ENCODE measurements at places on chromosomes 2 and 18.

DNA sequence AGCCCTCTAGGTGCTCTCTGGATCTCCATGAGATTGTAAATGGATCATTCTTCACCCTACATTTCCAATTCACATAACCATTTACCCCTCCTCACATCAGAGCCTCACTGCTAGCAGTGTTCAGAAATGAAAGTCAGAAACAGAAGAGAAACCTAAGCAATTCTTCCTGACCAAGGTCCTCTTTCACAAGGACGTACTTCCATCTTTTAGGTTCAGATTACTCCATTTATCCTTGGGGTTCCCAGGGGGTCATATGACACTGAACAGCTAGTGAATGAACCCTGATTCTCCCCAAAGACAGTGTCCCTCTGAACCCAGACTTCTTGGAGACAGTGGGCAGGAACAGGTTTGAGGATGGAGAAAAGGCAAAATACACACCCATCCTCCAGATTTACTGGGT is 12.9 kb upstream of the MARCO start:
- DNase-seq: no peak

- DNase-seq: no peak
These were observed 250.2 kb downstream of the LRRTM1 start for GRCh38 chr2:80054346-80054675.

DNA sequence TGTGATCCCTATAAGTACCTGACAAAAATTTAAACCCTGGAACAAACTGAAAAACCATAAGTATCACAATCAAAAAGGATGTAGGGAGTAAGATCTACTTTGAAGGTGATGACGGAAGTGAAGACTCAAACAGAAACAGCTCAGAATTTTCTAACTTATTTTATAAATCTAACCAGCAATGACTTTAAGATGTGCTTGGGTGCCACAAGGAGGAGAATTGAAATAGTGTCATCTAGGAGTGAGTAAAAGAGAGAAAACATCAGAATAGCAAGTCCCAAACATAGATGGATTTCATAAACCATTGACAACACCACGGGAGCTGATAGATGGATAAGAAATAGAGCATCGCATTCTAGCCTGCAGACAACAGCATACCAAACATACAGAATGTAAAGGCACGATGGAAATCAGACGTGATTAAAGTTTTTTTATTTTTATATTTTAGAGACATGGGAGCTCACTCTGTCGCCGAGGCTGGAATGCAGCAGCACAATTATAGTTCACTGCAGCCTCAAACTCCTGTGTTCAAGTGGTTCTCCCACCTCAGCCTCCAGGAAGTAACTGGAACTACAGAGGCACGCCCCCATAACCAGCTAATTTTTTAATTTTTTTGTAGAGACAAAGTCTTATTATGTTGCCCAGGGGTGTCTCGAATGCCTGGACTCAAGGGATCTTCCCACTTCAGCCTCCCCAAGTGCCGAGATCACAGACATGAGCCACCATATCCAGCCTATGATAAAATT is 36.9 kb downstream of the MAP3K19 start:
- DNase-seq: no peak

DNA sequence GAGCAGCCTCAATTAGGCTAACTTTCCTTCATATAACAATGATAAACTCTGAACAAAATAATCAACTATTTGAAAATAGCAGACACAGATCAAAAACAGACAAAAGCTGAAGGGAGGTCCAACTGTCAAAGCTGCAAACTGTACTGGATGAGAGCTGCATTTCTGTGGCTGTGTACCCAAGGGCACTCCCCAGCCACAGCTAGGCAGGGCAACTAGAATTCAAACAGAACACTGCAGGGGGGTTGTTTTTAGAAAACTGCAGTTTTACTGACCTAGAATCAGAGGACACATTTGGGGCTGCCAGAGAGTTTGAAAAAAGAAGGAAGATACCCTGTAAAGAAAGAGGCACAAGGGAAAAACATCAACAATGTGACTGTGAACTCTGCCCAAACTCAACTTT is 56.8 kb downstream of the SMAD2 start:
- DNase-seq: no peak

GRCh38 chr18:60910534-60910933 is 422.7 kb upstream of the CDH20 start:
- no peak for DNase-seq

DNA sequence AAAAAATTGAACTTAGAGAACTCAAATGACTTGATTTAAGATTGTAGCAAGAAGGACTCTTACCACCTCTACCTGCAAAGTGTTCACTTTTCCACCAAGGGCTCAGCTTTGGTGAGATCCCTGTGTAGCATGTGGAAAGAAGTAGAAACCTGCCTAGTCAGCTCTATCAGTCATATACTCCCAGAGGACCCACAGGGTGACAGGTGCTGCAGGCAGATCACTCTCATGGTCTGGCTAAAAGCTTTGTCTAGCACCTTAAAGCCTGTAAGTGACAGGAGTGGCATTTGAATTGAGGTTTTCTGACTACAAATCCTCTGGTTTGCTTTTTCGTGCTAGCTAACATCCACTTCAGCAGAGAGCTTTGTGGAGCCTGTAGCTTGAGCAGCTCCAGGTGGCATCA is 18.7 kb upstream of the NEMP2 start:
- no peak for DNase-seq

- DNase-seq: peak; percentile 14
These were observed 8.6 kb downstream of the ITPRID2 start for GRCh38 chr2:181900007-181900651.

DNA sequence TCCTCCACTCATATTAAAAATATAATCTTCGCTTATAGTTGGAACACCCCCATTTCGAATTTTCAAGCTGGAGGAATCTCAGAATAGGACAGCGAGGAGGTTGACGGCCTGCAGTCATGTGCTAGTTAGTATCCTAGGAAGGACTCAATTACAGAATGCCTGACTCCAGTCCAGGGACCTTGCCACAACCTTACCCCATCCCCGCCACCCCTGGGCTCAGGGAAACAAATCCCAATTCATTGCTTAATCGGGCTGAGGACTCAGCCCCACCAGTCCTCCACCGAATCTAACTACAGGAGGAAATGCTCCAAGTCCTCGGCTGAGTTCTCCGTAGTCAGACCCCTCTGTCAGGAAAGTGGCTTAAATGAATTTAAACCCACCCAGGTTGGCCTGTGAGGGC is 31.7 kb upstream of the ZBTB7C start:
- DNase-seq: no peak

GRCh38 chr2:120845277-120845676 is 109.6 kb downstream of the GLI2 start:
- DNase-seq: no peak

DNA sequence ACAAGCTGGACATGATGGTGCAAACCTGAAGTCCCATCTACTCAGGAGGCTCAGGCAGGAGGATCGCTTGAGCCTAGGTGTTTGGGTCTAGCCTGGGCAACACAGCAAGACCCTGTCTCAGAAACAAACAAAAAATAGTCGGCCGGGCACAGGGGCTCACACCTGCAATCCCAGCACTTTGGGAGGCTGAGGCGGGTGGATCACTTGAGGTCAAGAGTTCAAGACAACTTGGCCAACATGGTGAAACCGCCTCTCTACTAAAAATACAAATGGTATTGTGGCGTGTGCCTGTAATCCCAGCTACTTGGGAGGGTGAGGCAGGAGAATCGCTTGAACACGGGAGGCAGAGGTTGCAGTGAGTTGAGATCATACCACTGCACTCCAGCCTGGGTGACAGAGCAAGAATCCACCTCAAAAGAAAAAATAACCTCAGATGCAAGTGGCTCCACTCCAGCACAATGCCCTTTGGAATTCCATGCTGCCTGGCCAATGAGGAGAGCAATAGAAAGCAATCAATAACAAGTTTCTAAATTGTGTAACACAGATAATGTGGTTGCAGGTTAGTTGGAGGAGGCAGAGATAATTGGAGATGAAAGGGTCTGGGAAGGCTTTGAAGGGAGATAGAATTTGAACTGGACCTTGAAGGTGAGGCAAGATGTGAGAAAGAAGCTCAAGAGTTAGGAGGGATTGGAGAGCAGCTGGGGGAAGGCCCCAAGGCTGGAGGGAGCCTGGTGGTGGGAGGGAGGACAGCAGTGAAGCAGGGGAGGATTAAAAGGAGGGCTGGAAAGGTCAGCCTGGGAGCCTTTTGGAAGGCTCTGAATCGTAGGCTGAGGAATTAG is 6.0 kb downstream of the TTC31 start:
- no peak for DNase-seq

DNA sequence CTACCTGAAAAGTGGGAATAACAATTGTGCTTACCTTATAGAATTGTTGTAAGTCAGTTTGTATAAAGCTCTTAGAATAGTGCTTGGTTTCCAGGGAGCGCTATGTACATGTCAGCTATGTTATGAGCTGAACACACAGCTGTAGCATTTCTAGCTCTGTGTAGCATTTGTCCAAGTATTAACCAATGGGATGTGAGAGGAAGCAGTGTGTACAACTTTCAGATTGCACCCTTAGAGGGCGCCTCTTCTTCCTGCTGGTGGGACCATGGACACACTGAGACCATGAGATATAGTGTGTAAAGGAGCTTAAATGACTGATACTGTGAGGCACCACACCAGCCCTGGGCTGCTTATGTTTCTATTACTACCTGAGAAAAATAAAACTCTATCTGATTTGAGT is 380.2 kb downstream of the LNPK start:
- peak; percentile 48 for DNase-seq

GRCh38 chr2:188046437-188046836 is 245.2 kb upstream of the GULP1 start:
- no peak for DNase-seq

GRCh38 chr2:65922794-65923193 is 490.4 kb upstream of the SPRED2 start:
- DNase-seq: no peak

- DNase-seq: no peak
These were observed 83.4 kb upstream of the ZEB2 start for GRCh38 chr2:144603334-144603733.

Data from DMS53 (cell line).